ENCODE measurements at places on chromosomes 6 and 20.

- no peak for DNase-seq
Observed at GRCh38 chr6:11200356-11200755, 32.1 kb downstream of the NEDD9 start.

DNA sequence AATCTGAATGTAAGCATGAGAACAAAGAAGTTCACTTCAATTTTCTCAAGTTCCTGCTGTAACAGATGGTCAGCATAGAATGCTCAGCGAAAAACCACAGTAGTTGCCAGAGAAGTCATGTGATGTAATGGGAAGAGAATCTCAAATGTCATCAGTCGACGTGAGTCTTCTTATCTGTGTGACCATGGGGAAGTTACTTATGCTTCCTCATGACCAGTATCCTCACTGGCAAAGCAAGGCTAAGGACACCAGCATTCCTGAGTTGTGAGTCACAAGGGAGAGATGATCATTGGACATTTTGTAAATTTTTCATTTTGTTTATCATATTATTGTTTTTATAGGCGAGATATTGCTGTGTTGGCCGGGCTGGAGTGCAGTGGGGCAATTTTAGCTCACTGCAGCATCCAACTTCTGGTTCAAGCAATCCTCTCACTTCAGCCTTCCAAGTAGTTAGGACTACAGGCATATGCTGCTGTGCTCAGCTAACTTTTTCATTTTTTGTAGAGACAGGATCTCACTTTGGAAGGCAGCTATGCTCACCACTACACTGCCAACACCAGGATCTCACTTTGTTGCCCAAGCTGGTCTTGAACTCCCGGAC lies 21.9 kb downstream of the SGK1 start:
- DNase-seq = peak; percentile 40

DNA sequence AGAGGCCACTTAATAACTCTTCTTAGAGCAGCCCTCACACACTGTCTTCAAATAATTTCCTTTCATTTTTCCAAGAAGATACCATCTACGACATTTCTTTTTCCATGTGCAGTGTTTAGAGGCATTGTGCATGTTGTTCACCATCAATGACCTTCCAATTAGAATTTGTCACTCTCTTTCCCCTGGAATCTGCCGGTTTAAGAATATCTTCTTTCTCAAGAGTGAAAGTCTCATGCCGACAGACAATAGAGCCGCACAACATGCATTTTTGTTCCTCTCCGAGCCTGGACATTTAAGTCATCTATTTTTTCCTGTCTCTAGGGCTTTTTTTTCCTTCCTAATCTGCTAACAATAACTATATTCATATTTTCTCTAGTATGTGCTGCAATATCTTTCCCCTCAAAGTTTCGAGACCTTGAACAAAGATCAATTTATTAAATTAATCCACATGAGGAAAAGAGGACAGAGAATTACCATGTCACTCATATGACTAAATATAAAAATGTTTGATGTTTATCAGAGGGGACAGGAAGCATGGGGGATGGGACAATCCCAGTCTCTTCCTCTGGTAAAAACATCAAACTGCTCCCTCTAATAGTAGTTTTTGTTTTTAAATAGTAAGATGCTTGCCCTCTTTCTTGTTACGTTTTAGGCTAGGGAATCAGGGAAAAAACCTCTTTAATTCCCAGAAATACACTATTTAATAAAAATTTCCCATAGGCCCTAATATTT lies 893.4 kb downstream of the C6orf118 start:
- no peak for DNase-seq

DNA sequence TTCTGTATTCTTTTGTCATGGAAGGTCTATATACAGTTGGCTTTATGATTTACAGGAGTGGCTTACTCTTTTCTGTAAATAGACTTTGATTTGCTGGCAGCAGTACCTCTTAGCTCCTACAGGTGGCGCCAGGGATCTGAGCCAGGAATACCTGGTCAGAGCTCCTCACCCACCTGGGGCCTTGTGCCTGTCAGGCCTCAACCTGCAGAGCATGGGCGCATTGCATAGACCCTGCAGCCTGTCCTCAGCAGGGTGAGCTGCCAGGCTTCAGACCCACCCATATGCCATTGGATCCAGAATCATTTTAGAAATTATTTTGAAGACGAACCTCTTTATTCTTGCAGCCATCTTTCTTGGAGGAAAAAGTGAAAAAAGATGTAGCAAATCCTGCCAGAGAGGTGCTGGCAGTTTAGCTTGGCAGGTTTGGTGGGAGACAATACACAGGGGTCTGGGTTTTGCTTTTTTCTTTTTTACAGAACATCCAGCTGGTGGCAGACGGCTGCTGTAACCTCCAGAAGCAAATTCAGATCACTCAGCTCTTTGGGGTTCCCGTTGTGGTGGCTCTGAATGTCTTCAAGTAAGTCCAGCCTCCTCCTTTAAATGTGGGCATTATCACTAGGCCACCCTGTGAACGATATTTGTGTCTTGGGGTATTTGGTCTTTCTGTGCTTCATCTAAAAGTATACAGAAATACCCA lies 149.1 kb downstream of the MTHFD1L start:
- peak; percentile 38 for DNase-seq

GRCh38 chr6:28213213-28213523 lies 11.9 kb upstream of the ZSCAN9 start:
- no peak for DNase-seq

DNA sequence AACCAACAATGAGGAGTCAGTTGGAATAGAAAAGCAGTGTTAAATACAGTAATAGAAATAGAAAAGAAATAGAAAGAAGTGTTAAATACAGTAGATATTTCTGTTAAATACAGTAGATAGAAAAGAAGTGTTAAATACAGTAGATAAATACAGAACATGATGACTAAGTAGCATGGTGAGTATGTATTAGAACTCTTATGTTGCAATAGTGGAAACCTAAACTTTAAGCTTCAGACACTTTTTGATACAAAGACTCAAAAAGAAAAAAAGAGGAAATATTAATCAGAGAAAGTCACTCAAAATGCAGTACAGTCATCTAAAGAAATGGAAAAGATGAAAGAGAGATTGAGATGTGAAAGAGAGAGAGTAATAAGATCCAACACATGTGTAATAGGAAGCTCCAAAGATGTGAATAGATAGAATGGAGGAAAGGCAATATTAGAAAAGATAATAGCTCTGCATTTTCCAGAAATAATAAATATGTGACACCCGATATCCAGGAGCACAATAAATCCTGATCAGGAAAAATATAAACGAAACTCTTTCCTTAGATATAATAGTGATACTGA lies 131.5 kb upstream of the KCNK16 start:
- no peak for DNase-seq

DNA sequence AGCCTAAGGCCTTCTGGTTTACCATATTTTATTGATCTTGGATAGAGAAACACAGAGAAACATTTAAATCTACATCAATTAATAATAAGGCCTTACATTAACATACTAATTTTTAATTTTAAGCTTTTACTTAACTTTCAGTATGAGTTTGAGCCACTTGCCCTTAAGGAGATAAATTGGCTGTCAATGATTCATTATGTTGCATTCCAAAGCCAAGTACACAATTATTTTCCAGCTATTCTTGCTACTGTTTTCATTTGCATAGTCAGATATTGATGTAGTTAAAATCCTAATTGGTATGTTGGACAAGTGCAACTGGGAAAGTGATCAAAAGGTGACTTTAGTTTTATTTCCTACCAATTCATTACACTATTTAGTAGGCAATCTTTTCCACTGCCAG lies 58.2 kb downstream of the MOCS1 start:
- DNase-seq = no peak

GRCh38 chr6:24667378-24667803 lies 514 bp downstream of the ACOT13 start:
- no peak for DNase-seq

DNA sequence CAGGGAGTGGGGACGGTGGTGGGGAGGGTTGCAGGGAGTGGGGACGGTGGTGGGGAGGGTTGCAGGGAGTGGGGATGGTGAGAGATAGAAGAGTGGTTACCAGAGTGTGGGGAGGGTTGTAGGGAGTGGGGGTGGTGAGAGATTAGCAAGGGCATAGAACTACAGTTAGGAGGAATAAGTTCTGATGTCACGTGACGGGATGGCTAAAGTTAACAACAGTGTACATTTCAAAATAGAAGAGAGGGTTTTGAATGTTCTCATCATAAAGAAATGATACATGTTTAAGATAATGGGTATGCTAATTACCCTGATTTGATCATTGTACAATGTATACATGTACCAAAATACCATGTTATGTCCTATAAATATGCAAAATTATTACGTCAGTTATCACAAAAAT lies 57.6 kb upstream of the FRMD1 start:
- no peak for DNase-seq

DNA sequence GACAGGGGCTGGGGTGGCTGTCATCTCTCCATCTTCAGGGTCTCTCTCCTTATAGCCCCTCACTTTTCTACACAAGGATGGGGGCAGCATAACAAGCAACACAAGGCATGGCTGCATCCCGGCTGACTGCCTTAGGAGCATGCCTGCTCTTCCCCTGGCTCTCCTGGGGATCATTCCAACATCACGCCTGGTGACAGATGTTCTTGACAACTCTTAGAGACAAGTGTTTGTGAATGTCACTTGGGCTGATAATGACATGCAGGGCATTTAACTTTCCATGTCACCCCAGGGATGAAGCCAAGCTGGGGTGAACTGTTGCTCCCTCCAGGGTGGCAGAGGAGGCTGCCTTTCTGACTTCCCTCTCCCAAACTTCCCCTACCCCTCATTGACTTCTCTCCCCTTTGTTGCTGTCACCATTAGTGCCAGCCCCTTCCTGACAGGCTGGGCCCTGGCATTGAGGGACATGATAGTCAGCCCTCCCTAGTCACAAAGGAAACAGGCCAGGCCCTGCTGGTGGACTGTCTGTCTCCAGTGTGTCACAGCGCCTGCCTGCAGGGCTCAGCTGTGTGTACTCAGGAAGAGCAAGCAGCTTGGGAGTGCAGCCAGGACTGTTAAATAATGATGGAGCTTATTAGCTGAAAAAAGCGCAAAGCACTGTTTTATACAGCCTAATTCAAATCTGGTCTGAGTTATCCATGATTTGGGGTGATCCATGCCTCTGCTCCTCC lies 161.8 kb downstream of the LRFN2 start:
- DNase-seq = no peak

- DNase-seq = no peak
Observed at GRCh38 chr6:38517005-38517404, 122.7 kb downstream of the BTBD9 start.
